ENCODE measurements at places on chromosomes 3 and 15.

- DNase-seq: no peak
These were observed 283.8 kb upstream of the NR2F2 start for GRCh38 chr15:96046620-96047240.

DNA sequence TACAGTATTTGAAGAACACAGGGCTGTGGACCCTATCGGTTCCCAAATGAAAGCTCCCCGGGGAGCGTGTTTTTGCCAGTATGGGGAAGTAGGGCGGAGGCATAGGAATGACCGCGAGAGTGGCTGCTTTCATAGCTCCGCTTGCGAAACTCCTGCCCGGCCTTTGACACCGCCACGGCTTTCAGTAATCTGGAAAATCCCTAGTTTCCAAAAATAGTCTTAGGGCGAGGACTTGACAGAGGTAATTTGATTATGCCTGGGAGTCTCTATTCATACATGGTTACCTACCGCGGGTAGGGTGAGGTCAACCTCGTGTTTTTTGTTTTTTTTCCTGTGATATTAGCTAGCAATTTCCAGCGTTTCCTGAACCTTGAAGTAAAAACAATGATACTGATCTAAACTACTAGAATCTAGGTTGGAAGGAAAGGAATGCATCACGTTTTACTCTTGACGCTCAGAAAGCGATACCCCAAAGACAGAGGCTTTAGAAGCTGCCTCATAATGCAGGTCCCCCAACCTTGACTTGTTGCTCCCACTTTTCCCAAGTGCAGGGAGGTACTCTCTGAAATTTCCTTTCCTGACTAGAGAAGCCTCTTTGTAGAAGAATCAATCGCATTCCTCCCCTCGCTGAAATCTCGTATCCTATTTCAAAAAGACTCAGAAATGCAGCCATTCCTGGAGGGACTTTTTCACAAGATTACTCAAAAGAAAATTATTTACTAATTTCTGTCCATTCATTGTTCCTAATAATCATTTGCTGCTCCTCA is 894 bp upstream of the CCNL1 start:
- DNase-seq: peak; percentile 97

DNA sequence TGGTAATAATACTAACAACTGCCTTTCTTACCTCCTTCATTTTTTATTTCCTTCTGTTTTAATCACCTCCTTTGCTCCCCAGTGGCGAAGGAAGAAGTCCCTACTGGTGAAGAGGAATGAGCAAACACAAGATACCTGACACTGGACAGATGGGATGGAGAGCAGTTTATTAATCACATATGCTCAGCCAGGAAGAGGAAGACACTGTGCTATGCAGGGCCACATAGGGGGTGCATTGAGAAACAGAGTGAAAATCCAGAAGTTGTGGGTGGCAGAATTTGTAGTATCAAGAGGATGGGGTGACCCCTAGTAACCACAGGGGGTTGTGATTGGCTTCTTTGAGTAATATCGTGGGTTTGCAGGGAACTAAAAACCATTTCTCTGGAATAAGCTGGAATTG is 1041.9 kb downstream of the OTOL1 start:
- DNase-seq: no peak

DNA sequence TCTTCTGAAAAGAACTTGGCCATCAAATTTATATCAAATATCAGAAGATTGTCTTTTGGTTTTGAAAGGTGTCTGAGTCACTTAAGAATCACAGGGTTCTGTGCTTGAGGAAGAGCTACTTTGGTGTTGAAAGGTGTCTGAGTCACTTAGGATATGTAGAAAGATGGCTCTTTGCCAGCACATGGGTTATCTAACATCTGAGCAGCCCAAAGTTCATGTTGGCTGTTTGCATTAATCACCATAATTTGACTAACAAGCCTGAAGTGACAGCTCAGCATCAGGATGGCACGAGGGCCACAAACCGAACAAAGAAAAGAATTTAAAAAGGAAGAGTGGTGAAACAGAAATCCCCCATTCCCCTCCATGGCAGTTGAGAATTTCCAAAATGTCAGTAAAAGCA is 190.5 kb upstream of the CMC1 start:
- DNase-seq: no peak

GRCh38 chr3:86830566-86830965 is 160.4 kb downstream of the VGLL3 start:
- DNase-seq: no peak

DNA sequence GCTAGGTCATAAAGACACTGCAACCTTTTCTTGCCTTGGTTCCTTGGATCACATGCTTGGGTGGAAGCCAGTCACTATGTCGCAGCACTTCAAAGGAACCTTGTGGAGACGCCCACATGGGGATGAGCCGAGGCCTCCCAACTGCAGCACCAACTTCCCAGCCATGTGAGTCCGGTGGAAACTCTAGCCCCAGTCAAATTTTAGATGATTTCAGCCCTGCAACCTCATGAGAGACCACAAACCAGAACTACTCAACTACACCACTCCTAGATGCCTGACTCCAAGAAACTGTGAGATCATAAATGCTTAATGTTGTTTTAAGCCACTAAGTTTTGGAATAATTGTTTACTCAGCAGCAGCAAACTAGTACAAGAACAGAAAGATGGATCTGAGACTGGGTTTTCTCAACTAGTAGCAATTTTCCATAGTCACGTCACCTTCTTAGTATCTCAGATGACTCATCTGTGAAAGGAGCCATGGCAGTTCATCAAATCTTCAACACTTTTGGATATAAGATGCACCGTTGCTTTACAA is 86.5 kb downstream of the MB21D2 start:
- DNase-seq: no peak

DNA sequence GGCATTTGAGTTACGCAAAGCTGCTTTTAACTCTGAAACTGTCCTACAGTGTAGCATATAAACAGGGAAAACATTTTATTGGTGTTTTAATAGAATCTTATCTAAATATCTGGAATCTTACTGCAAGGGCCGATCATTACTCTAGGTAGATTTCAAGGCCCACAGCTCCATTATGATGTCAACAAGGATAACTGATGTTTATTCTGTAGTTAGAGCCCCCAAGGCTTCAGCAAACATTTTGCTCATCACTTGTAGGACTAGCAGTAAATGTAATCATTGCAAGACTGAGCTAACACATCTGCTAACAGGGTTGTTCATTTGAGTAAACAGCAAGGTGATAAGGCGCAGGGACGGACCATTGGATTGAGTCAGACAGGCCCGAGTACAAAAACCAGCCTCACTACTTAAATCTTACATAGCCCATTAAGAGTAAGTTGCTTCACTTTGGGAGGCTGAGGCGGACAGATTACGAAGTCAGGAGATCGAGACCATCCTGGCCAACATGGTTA is 332.5 kb upstream of the TPRG1 start:
- DNase-seq: no peak

- no peak for DNase-seq
These were observed 2.9 kb upstream of the LTF start for GRCh38 chr3:46467562-46467961.

GRCh38 chr15:26023691-26024090 is 160.6 kb upstream of the ATP10A start:
- no peak for DNase-seq

- DNase-seq: no peak
These were observed 33.1 kb downstream of the RAB11A start for GRCh38 chr15:65902373-65902772.

- no peak for DNase-seq
These were observed 27.8 kb upstream of the LYZL4 start for GRCh38 chr3:42438193-42438592.

DNA sequence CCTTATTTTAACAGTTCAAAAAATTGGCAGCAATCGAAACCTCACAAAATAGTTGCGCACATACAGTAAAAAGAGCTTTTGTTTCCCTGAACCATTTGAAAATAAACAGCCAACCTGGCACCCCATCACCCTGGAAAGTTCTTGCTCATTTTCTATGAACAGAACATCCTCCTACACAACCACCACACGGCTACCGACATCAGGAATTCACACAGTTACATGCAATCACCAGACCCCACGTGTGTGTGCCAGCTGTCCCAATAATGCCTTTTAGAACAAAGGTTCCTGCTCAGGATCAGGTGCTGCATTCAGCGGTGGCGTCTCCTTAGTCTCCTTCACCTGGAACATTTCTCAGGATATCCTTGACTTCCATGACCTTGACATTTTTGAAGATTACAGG is 186.5 kb downstream of the KLF13 start:
- DNase-seq: peak; percentile 43

- no peak for DNase-seq
These were observed 204.8 kb downstream of the MECOM start for GRCh38 chr3:169458752-169459151.

GRCh38 chr3:172853005-172853404 is 102.5 kb downstream of the ECT2 start:
- no peak for DNase-seq

- DNase-seq: no peak
These were observed 38.5 kb downstream of the SPTSSB start for GRCh38 chr3:161332792-161333191.

- peak; percentile 95 for DNase-seq
These were observed 3.2 kb downstream of the ZXDC start for GRCh38 chr3:126472277-126473006.

DNA sequence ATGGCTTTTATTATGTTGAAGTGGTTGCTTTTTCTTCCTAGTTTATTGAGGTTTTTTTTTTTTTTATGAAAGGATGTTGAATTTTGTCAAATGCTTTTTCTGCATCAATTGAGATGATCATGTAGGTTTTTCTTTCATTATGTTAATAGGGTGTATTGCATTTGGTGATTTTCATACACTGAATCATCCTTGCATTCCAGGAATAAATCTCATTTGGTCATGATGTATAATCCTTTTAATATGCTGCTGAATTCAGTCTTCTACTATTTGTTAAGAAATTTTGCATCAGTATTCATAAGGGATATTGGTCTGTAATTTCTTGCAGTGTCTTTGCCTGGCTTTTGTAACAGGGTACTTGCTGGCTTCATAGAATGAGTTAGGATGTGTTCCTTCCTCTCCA is 11.5 kb upstream of the CLRN1 start:
- DNase-seq: no peak

DNA sequence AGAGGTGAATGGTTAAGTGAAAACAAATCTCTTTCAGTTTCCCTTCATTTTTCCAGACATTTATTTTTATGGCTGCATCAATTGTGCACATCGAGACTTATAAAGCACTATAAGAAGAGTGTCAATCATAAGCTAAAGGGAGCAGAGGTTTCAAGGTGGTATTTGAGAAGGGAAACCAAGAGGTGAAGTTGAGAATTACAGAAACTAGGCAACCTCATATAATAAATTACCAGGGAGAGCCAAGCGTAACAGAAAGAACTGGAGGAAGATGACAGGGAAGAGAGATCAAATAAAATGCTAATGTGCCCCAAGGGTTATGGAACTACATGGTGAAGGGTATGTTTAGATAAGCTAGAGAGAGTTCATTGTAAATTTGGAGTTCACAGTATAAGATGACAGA is 6.3 kb upstream of the CCDC54 start:
- no peak for DNase-seq

DNA sequence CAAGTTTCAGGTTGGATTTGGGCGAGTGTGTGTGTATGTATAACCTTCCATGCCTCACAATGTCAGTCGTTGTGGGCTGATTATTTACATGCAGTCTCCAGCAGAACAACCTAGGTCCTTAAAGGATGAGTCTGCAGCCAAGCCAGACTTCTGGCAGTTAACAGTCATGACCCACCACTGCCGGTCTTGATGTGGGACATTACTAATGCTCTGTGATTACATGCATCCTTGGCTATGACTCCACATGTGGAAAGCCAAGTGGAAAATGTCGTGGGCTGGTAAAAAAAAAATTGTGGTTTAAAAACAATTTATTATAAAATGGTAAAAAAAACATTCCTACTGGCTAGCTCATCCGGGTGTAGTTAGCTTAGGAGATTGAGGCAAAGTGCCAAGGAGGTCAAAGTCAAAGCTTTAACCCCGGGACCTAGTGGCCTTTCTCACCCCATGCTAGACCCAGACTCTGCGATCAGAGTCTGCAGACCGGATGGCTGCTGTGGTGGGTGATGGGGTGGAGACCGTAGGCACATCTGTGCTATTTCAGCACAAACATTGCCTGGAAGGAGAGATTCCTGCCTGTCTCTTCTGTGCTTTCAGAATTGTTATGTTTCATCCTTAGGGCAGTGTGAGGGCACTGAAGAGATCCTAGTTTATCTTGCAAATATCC is 6.8 kb downstream of the RARRES1 start:
- peak; percentile 86 for DNase-seq

GRCh38 chr3:117798221-117798620 is 1088.6 kb downstream of the TUSC7 start:
- DNase-seq: no peak

- DNase-seq: no peak
These were observed 305.6 kb downstream of the LSAMP start for GRCh38 chr3:116139641-116140040.

GRCh38 chr15:50365971-50366370 is 11.0 kb upstream of the GABPB1 start:
- DNase-seq: no peak

GRCh38 chr15:68691705-68692104 is 112.9 kb downstream of the CORO2B start:
- no peak for DNase-seq

GRCh38 chr3:52404391-52404790 is 40.5 kb downstream of the SEMA3G start:
- peak; percentile 43 for DNase-seq

DNA sequence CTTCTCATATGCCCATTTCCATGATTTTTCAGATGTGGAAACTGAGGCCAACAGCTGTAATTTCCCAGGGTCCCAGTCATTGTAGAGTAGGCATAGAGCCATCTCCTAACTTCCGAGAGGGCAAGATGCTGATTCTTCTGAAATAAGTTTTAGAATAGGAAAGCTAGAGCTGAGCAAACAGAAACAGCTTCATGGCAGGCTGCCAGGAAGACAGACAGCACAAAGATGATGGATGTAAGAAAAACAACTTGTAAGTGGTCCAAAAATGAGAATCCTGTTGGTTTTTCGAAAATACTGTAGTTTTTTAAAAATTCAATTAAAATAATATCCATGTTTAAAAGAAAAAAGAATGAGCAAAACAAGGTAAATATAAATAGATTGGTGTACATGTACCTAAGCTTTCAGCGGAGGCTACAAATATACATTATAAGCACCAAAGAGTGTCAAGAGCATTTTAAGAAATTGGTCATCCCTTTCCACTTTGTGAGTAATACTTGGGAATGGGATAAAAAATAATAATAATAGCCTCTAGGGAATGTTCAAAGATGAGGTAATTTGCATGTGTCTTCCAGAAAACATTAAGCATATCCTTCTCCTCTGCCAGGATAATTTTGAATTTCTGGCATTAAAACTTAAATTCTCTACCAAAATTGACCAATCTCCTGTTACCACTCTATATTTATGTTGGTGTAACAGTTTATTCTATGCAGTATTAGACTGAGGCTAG is 406.6 kb downstream of the MECOM start:
- no peak for DNase-seq

DNA sequence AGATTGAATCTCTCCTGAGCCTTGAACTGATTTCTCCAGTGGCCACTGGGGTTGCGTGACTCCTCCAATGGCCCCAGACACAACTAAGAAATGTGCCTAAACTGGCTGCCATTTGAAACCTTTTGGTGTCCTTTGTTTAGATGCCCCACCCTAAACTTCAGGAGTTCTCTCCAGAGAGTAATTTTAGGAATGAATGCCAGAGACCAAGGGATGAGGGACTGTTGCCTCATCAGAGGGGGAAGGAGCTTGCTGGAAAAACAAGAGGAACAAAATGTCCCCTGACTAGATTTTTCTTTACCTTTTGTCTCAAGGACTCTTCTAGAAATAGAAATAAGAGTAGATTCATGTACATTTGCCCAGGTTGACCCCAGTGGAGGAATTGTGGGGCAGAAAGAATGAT is 8.1 kb upstream of the ADPRH start:
- no peak for DNase-seq
